ENCODE measurements at places on chromosomes 2 and 18.
A peak's percentile ranks its signal among the peaks of the same experiment; 100 is the strongest.

DNA sequence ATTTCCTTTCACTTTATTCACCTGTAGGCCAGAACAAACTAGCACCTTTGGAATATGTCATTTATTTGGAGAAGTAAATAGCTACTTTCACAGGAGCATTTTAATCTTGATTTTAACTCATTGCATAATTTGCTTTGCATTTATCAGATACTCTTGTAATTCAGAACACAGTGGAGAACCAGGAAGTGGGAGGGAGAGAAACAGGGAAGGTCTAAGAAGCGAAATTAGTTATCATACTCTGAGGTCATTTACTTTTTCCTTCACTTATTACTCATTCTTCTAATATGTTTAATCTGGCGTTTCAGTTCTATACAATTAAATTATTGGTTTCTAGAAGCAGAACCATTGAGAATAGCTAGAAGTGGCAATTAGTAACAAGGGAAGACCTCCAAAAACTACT, 20.7 kb downstream of the RBM44 start:
- no peak for DNase-seq

GRCh38 chr18:67092141-67092540, 424.4 kb downstream of the DSEL start:
- DNase-seq: no peak

GRCh38 chr2:9807056-9807455, 36.2 kb upstream of the TAF1B start:
- DNase-seq: no peak

GRCh38 chr2:1907849-1908533, 163.7 kb upstream of the PXDN start:
- no peak for DNase-seq

DNA sequence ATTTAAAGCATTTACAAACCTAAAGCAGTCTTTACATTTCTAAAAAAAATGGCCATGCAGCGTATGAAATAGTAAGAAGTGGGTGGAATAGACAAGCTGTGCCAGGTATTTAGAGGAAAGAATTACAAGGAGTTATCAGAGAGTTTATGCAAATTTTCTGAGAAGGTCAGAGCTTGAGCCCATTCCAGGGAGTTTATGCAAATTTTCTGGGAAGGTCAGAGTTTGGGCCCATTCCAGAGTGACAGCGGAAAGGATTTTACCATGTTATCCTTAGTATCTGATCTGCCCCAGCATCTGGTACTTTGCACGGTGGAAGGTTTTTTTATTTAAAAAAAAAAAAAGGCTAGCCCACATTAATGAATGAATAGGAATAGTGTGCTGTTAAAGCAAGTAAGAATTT, 1.4 kb upstream of the DOK6 start:
- DNase-seq: no peak

DNA sequence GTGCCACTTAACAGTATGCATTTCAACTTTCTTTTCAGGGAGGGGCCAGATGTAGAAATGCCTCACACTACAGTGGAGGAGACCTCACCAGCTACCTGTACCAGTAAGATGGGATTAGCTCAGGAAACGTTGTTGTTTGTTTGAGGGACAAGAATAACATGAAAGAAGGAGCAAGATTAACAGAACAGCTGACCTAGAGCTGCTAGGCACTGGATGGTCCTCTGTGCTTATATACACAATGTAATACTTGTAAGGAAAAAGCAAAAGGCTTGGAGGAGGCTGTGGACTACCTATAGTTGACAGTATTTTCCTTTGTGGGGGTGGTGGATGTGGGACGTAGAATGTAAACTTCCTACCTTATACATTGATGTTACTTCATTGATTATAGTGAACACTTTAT, 154.4 kb downstream of the FMNL2 start:
- no peak for DNase-seq

DNA sequence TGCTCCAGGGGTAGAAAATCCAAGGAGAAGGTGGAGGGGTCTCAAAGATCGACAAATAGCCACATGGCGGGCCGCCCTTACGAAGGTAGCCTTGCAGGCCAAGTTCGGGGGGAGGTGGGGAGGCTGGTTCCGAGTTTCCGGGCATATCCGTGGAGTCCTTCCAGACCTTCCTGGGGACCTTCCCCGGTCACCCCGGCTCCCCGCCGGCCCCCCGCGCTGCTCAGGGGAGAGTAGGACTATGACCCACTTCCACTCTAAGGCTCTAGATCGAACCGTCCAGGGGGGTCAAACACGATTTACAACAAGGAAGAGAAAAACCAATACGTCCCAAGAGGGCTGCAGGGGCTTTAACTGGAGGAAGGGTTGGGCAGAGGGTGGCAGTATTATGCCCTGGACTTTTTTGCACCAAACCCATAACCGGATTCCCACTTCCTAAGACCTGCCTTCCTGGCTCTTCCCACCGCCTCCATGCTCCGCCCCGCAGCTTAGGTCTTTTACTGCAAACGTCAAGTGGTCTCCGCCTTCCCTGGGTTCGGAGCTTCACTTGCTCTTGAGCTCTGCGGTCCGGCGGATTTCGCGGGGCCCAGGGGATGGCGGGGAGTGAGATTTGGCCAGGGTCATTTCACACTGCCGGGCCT, 779 bp upstream of the LYPD6 start:
- peak; percentile 78 for DNase-seq

DNA sequence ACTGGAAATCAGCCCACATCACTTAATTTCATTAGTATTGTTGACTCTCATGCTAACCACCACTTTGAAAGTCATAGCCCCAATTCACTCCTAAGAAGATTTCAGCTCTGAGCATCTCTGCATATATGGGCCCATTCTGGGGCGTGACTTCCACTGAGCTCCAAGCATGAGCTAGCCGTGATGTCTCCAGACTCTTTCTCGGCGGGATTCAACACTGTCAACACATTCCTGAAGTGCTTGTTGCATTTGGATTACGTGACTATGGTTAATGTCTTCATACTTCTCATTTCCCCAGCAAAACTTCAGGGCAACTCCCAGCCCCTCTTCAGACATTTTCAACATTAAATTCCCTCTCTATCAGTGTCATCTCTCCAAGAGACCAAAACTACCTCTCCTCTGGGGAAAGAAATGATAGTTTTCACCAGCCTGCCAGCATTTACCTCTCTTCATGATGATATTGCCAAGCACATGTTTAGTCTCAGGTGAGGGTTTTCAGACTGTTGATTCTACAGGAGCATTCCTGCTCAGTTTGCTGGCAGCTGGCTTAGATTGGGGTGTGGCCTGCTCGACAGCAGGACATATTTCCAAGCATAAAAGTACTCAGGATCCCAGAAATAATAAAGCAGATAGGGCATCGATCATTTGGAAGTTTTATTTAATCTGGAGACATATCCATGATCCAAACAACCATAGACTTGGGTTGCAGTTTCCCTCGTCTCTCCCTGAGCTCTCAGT, 81.7 kb downstream of the FEZ2 start:
- DNase-seq: no peak

GRCh38 chr18:26073758-26074157, 16.7 kb downstream of the SS18 start:
- no peak for DNase-seq

- peak; percentile 3 for DNase-seq
Measured at GRCh38 chr2:182018218-182018617, 32.6 kb downstream of the PPP1R1C start.

DNA sequence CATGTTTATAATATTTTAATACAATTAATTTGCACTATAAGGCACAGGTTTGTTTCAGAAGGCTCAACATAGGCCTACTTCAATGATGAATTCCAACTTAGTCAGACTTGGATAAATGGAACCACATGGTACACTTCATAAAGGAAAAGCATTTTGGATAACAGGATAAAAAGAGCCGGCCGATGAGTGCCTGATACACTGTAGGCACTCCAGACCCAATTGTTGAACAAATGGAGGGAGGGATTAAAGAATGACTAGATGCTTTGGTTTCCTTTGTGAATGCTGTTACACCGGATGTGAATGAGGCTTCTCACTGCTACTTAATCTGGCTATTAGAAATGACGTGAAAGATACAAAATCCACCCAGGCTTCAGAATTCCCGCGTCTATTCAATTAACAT, 104.1 kb upstream of the KCTD1 start:
- DNase-seq: no peak

GRCh38 chr2:202612145-202612544, 22.6 kb upstream of the FAM117B start:
- no peak for DNase-seq

DNA sequence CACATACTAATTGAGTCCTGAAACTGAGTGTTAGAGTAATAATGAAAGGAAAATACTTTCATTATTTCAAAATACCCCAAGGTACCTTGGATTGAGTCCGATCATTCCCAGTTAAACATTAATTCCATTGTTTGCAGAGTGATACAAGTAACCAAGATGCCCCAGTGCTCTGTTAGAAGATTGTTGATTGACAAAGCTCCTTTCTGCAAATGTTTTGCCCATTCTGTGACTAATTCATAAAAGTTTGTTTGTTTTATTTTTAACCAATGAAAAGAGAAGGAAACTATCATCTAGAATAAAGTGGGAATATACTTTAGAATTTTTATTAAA, 124.0 kb downstream of the GULP1 start:
- no peak for DNase-seq

DNA sequence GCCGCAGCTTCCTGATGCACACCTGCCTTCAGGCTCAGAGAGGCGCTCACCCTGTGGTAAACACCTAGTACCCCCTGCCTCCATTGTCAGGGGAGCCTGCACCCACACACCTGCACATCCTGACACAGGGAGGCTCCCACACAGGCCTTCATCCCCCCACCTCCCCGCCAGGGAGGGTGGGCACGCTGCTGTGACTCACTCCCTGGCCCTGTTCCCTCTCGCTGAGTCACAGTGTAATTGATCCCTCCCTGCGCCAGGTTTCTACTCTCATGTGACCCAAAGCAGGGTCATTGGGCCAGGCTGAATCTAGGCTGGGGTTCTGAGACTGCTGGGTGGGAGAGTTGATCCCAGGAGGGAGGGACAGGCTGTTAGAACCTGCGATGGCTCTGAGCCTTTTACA, 8.5 kb upstream of the CELF4 start:
- no peak for DNase-seq
